ENCODE measurements at places on chromosomes 12 and 14.

DNA sequence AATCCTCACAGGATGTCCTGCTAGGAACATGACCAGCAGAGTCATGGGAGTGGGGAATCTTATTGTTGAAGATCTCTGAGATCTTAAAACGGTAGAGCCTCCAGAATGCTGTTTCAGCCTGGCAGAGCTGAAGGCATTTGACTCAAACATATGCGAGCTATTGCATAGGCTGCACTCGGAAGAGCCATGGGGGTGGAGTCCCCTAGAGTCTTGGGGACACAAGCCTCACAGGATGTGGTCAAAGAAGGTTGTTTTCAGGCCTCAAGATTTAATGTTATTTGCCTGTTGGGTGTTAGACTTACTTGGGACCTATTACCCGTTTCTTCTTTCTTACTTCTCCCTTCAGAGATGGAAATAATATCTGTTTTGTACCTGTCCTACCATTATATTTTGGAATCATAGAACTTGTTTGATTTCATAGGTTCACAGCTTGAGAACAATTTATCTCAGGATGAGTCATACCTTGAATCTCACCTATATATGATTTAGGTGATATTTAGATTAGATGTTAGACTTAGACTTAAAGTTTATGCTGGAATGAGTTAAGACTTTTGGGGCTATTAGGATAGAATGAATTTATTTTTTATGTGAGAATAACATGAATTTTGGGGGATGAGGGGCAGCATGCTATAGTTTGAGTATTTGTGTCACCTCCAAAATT lies 172.2 kb upstream of the ATP2B1 start:
- no peak for DNase-seq

DNA sequence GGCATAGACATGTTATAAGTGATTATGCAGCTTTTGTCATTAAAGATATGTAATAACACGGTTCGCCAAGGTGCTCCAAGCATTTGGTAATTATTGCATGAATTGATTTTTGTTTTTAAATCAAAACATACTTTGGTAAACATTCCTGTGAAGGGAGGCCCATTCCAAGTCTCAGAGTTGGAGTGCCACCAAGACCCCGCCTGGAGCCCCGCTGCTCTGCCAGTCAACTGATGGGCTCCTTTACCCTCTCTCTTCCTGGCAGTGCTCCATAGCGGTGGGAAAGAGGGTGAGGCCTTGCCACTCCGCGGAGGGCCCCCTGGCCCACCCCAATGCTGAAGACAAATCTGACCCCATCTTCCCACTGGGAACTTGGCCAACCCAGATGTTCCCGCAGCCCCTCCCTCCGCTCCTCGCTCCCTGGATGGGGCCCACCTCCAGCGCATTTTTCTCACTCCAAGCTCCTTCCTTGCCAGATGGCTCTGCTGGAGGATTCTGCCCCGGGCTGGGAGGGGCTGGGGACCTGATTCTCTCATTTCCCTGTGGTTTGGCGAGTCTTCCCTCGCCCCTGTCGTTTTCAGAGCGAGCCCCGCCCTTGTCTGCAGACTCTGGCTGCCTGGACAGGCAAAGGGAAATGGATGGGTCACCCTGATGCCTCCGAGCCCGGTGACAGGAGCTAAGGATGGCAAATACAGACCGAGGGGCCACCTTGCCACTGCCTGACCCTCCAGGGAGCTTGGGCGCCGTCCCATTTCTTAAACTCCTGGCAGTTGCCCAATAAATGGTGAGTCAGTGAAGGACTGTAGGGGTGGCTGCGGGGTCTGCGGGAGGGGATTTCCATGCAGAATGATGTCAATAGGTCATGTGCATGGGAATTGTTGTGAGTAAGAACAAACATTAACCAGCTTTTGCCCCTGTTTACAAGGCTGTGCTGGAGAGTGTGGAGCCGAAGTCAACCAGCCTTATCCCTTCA lies 9.2 kb upstream of the PAPLN start:
- no peak for DNase-seq

DNA sequence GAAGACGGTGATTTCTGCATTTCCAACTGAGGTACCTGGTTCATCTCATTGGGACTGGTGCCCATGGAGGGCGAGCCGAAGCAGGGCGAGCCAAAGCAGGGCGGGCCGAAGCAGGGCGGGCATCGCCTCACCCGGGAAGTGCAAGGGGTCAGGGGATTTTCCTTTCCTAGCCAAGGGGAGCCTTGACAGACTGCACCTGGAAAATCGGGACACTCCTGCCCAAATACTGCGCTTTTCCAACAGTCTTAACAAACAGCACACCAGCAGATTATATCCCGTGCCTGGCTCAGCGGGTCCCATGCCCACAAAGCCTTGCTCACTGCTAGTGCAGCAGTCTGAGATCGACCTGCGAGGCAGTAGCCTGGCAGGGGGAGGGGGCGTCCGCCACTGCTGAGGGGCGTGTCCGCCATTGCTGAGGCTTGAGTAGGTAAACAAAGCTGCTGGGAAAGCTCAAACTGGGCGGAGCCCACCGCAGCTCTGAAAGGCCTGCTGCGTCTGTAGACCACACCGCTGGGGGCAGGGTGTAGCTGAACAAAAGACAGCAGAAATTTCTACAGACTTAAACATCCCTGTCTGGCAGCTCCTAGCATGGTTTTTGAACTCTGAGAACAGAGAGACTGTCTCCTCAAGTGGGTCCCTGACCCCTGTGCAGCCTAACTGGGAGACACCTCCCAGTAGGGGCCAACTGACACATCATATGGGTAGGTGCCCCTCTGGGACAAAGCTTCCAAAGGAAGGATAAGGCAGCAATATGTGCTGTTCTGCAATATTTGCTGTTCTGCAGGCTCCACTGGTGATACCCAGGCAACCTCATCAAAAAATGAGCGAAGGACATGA lies 77.2 kb downstream of the BAZ1A start:
- no peak for DNase-seq

DNA sequence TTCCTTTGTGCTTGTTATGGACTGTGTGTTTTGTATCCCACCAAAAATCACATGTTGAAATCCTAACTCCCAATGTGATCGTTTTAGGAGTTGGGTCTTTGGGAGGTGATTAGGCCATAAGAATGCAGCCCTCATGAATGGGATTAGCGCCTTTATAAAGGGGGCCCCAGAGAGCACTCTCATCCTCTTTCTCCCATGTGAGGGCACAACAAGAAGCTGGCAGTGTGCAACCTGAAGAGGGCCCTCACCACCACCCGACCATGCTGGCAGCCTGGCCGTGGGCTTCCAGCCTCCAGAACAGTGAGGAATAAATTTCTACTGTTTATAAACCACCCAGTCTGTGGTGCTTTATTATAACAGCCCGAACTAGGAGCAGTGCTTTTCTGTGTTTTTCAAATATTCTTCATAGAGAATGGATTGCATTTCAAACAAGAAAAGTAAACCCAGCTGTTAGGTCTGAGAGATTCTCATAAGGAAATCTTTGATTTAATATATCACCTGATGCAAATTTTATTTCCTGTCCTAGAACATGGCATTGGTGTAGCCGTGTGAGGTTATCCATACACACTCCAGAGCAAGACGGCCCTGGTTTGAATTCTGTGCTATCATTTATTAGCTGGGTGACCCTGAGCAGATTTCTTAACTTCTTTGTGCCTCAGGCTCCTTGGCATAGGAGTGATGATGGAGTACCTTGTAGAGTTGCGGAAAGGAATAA lies 27.8 kb downstream of the HSPB8 start:
- no peak for DNase-seq

- DNase-seq: no peak
Observed at GRCh38 chr14:66008631-66009030, 477.5 kb upstream of the CCDC196 start.

GRCh38 chr14:68730811-68731425 lies 61.9 kb downstream of the ZFP36L1 start:
- DNase-seq: peak; percentile 40

- DNase-seq: no peak
Observed at GRCh38 chr14:89011355-89012281, 187.2 kb downstream of the TTC8 start.

DNA sequence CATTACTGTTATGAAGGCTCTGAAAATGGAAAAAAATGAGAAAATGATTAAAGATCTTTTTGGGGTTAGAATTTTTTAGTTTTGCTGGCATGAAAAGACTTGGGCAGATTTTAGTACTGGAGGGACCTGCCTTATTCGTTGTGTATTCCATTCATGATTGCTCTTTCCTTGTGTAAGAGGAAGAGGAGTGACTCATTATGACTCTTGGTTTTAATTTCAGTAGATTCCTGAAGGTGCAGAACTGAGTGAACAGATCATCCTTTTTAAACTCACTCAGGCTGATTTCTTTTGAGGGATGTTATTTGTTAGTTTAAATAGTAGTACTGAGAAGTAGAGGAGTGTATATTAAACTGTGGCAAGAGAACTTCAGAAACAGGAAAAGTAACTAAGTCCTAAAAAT lies 41.6 kb downstream of the AKAP6 start:
- no peak for DNase-seq

DNA sequence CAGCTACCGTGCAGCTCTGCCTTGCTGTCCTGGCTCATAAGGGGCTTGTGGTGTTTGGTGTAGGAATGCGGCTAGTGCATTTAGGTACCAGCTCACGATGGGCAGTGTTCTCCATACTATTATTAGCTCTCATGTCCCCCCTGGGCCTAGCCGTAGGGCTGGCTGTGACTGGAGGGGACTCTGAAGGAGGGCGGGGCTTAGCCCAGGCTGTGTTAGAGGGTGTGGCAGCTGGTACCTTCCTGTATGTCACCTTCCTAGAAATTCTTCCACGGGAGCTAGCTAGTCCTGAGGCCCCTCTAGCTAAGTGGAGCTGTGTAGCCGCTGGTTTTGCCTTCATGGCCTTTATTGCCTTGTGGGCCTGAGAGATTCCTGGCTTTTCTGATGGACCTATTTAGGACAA lies 2.1 kb downstream of the SLC39A2 start:
- no peak for DNase-seq

DNA sequence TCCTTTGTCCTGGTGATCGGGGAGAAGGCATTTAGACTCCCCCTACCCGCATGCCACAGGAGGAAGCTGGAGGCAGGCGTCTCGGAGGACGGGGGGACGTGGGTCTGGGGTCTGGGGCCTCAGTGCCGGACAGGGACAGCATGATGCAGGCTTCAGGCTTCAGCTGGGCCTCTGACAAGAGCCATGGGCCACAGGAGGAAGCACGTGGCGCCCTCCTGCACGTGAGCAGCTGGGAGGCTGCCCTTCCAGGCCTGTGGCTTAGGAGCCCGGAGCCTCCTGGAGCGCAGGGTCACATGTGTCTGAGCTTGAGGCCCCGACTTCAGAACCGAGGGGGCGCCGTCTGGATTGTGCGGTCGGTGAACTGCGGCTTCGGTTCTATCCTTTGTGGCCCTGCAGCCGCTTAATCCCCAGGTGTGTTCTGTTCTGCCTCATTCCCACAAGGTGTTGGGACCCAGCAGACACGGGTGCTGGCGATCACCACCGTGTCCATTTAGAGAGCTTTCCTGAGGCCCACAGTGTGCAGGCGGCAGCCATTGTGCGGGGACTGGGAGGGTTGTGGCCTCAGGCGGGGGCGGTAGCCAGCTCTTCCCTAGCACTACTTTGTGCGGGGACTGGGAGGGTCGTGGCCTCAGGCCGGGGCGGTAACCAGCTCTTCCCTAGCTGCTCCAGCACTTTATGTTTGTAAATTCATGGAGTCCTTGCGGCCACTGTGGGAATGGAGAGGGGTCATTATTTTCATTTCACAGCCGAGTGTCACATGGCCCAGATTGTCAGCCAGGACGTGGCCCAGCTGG lies 150.2 kb downstream of the ADGRD1 start:
- no peak for DNase-seq

DNA sequence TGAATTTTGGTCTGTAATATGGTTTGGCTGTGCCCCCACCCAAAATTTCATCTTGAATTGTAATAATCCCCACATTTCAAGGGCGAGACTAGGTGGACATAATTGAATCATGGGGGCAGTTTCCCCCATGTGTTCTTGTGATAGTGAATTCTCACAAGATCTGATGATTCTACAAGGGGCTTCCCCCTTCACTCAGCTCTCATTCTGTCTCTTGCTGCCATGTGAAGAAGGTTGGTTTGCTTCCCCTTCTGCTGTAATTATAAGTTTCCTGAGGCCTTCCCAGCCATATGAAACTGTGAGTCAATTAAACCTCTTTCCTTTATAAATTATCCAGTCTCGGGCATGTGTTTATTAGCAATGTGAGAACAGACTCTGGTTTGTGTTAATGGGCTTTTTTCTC lies 5.9 kb downstream of the LRRC9 start:
- DNase-seq: no peak

DNA sequence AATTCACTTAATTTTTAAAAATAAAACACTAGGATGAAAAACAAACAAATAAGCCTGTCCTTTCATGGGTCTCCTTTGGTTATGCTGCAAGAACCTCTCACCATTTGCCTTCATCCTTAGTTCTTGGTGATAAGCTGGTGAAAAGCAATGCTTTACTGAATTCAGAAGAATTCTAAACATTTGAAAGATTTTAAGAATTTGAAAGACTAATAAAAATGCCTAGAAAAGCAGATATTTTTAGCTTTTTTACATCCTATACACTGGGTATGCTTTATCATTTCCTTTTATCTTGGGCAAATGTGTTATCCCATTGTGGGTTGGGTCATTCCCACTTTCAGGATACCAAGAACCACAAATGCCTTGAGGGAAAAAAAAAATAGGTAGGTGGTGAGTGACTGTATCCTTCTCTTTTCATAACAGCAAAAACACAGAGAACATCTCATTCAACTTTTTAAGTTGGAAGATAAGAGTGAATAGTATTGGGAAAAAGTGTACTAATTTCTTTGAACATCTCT lies 197.1 kb upstream of the ABCD2 start:
- no peak for DNase-seq

DNA sequence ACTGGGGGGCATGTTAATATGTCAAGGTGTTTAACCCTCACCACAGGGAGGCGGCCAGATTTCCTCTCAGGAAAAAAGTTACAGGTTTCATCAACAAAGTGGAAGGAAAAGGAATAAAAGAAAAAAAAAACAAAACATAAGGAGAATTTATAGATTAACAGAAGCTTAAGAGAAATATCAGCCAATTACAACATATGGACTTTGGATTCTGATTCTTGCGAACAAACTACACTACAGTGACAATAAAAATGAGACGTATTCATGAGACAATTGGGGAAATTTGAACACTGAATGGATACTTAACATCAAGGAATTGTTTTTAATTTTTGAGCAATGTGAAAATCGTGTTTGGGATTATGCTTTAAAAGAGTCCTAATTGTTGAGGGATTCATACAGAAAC lies 60.4 kb downstream of the CALM1 start:
- no peak for DNase-seq

DNA sequence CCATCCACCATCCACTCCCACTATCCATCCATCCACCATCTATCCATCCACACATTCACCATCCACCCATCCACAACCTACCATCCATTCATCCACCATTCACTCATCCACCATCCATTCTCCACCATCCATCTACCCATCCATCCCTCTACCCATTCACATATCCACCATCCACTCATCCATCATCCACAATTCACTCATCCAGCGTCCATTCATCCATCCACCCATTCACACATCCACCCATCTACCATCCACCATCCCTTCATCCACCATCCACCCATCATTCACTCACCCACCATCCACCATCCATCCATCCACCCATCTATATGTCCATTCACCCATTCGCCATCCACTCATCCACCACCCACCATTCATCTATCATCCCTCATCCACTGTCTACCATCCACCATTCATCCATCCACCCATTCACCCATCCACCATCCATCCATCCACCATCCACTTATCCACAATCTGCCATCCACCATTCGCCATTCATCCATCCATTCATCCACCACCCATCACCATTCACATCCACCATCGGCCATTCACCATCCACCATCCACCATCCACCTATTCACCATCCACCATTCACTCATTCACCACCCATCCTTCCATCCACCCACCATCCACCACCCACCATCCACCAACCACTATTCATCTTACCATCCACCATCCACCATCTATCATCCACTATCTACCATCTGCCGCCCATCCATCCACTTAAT lies 2.0 kb upstream of the AMN start:
- DNase-seq: no peak

- DNase-seq: no peak
Observed at GRCh38 chr12:106213662-106214061, 34.2 kb downstream of the CKAP4 start.

Data from SK-N-DZ (cell line).